ENCODE measurements at places on chromosomes 5 and 9.

GRCh38 chr9:136656795-136657611 is 5.7 kb upstream of the EGFL7 start:
- peak; percentile 50 for DNase-seq

GRCh38 chr5:95454536-95454935 is 63.4 kb downstream of the FAM81B start:
- no peak for DNase-seq

- no peak for DNase-seq
These were observed 87.5 kb upstream of the GAS1 start for GRCh38 chr9:87034841-87035240.

- no peak for DNase-seq
These were observed 60.5 kb upstream of the ITGA2 start for GRCh38 chr5:52928689-52929088.

DNA sequence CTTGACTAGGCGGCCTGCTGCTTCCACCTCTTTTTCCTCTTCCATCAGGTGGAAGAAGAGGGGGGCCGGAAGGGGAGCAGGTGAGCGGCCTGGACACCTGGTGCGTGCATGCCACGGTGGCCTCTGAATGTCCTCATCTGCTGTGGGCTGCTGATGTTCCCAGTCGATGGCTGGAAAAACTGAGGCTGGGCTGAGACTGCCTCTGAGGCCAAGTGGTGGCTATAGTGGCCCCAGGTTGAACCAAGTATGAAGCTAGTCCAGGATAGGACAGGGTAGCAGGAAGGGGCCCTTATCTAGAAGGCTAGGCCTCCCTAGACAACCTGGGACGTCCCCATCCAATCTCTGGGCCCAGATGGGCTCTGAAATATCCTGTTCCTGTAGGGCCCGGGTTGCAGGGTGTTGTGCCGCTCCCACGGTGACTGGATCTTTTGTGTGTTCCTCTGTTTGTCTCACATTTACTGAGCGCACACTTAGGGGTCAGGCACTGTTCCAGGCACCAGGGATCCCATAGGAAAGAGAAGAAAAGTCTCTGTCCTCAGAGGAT is 753 bp upstream of the NR5A1 start:
- DNase-seq, result no peak

DNA sequence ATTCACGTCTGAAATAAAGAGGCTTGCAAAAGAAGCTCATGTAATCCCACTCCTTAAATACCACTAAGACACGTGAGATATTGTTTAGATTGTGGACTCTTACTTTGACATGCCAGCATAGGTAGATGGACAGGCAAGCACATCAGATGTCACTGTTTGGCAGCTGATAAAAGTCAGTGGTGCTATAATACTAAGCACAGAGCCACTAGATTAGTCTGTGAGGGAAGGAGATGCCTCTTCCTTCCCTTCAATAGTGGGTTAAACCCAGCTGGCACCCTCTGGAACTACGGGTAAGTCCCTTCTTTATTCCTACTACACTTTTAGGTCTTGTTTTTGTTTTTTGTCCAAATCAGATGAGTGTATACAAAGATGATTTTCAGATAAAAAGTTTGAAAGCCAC is at the start of gene MYOT:
Gene MYOT (plus strand): TSS at position 197 of the 400 bp plus-strand sequence. CDS start 2,792 bp downstream, outside the sequence.
- DNase-seq, result no peak

DNA sequence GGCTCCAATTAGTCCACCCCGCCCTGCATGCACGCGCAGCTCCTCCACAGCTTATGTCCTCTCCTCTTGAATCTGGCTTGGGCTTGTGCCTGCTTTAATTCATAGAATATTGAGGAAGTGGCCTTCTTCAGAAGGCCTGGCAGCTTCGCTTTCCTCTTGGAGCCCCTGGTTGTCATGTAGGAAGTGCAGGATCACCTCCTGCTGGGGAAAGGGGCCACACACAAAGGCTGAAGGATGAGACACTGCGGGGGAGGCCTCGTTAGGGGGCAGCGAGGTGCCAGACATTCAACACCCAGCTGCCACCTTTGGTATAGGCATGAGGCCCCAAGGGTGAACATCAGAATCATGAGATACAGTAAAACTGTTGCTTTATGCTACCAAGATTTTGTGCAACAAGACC is 2.7 kb upstream of the CNOT6 start:
- no peak for DNase-seq

GRCh38 chr5:148884339-148885020 is 58.1 kb downstream of the ADRB2 start:
- no peak for DNase-seq

- DNase-seq, result no peak
These were observed 12.6 kb downstream of the CAVIN4 start for GRCh38 chr9:100590481-100590880.

DNA sequence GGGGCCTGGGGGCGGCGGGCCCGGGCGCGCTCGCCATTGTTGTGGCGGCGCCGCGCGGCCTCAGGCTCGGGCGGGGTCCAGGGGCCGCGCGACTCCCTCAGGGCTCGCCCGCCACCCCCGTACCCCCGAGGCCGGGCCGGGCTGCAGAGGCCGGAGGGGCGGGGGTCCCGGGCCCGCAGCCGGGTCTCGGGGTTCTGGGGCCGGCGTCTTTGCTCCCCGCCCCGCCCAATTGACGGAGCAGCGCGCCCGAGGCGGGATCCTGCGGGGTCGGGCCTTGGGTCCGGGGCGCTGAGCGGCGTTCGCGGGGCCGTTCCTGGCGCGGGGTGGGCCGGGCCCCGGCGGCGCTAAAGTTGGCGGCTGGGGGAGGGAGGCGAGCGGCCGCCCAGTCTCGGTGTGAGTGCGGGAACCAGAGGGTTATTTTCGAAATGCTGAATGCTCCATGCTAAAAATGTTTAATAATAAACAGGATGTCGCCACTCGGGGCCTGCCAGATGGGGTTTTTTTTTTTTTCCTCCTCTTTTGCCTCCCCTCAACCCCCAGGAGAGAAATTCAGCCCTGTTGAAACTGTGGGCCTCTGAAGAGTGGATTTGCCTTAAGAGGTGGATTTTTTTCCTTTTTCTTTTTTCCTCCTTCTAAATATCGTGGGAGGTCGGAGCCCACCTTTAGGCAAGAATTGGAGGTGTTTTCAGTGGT is 724 bp downstream of the PRRC2B start:
- peak; percentile 52 for DNase-seq

DNA sequence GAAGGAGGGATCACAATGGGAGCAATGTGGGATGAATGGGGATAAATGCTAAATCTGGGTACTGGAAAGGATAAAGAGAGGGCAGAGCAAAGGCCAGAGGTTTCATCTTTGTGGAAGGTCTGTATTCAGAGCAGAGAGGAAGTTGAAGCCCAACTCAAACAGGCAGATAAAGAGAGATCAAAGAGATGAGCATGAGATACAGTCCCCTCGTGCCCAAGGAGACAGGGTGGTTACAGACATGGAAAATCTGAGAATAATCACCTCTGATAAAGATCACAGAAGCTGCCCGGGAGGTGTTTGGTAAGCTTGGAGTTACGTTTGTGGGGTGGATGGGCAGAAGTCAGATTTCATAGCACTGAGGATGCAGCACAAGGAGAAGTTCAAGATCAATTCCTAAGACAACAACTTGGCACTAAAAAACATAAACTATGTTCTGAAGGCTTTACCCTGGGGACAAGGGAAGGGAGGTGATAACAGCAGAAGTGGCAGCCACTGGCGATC is 459 bp upstream of the ERAP2 start:
- peak; percentile 35 for DNase-seq

DNA sequence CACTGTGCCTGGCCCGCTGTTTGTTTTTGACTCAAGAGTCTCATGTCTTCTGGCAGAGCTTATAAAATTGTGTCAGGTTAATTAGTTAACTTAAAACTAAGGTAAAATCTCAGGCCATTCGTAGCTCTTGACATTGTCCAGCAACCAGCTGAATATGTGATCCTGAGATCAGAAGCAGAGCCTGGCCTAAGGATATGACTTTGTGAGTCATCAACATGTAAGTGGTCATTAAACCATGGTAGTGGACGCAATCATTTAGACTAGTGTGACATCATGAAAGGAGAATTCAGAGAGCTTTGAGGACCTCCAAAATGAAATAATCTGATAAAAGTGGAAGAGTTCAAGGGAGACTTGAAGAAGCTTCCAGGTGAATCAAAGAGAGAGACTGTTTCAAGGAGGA is 23.3 kb downstream of the SPZ1 start:
- peak; percentile 3 for DNase-seq

DNA sequence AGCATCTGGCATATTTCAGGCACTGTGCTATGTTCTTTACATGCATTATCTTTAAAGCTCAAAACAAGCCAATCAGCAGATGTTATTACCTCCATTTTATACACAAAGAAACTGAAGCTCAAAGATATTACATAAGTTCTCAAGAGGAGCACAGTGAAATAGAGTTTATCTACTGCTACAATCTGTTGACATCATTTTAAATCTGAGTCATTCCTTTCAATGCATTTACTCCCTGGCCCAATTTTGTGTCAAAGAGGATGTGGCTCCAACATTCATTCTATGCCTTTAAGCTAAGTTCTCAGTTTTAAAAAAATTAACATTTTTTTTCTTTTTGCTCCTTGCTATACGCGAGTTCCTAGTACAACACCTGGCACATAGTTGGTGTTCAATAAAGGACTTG is 486.3 kb upstream of the ZNF462 start:
- DNase-seq, result no peak

DNA sequence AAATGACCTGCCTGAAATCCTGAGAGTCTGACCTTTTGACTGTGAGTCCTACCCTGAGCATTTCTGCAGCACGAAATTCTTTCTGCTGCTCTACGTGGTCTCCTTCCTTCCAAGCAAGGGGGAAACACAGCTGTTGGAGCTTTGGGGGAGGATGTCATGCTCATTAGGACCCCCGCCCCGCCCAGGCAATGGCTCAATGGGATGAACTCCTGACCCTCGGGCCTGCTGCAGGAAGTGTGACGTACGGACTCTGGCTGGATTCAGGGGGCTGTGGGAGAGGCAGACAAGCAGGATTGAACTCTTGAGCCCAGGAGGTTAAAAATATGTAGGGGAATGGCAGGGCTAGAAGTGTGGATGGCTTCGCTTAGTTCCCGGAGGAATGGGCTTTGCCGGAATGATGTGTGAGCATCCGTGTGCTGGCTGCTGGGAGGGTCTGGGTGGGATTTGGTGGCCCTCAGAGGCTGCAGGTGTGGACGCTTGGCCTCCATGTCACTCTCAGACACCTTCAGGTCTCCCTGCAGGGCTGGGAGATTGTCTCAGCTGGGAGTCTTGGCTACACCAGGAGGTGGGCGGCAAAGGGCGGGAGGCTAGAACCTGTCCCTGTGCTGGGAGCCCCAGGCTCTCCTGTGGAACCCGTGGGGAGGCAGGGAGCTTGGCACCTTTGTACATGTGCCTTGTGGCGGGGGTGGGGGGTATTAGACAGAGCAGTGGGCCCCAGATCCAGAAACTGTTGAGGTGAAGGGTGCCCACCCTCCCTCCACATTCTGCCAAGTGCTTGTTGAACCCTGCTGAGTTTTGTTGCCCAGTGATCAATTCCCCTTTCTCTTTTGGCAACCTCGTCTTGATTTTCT is 26.3 kb downstream of the STC2 start:
- DNase-seq, result peak; percentile 31

DNA sequence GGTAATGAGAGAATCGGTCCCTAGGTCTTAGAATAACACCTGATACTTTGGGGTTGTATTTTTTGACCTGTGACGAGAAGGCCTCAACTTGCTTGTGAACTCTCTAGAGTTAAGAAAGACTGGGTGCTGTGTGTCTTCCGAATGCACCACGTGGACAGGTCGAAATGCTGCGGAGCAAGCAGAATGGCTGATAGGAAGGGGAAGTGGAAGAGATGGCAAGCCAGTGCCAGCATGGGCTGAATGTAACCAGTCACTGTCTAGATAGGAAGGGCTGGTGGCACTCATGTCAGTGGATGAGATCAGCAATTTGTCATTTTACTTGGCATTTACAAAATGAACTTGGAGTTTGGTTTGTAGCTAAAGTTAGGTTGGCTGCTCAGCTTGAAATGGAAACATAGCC is 5.6 kb downstream of the OTULINL start:
- no peak for DNase-seq

- peak; percentile 69 for DNase-seq
These were observed 4.7 kb upstream of the TEX53 start for GRCh38 chr9:114662081-114662989.

DNA sequence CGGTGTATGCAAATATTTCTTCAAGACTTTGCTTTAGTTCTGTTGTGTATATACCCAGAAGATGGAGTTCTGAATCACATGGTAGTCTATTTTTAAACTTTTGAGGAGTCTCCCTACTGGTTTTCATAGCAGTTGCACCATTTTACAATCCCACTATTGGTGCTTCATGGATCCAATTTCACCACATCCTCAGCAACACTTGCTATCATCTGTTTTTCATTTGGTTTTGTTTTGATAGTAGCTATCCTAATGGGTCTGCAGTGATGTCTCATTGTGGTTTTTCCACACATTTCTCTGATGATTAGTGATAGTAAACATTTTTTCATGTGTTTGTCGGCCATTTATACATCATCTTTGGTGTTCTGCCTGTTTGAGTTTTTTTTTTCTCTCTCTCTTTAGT is 1339.3 kb downstream of the EFNA5 start:
- DNase-seq, result no peak

DNA sequence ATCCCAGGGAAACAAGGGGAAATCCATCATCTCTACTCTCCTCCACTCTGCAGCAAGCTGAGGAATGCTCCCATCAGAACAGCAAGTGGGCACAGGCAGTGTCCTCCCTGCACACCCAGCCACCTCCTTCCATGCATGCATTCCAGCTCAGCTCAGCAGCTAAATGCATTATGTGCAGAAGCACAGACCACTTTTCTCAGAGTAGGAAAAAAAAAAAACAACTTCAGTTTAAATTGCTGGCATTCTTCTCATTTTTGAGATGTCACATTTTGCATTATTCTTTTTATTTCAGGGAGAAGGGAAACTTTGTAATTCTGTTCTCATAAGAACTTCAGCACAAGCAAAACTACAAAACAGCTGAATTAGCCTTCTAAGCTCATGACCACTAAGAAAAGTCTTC is 312.2 kb downstream of the SEMA5A start:
- no peak for DNase-seq

DNA sequence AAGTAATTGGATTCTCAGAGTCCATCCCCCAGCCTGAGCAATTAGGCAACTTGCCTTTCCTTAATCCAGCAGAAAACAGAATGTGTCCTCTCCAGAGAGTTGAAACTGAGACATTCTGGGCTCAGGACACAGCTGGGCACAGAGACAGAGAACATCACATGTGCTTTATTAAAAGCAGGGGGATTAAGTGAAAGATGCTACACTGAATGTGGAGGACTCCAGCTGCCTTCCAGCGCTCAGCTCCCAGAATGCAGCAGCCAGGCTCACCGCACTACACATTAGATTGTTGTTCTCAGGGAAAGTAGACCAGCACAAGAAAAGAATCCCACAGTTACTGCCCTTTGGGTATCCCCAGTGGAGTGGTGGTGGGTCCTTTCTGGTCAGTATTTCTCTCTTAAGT is 141.6 kb upstream of the IL12B start:
- DNase-seq, result no peak
